ENCODE measurements at places on chromosomes 1 and 21.

- DNase-seq = no peak
These were observed 139.3 kb upstream of the EDN2 start for GRCh38 chr1:41623736-41624135.

GRCh38 chr1:114956570-114956969 lies 73.1 kb upstream of the TSHB start:
- DNase-seq = no peak

- DNase-seq = no peak
These were observed 550.9 kb upstream of the TMPRSS15 start for GRCh38 chr21:18954441-18954844.

DNA sequence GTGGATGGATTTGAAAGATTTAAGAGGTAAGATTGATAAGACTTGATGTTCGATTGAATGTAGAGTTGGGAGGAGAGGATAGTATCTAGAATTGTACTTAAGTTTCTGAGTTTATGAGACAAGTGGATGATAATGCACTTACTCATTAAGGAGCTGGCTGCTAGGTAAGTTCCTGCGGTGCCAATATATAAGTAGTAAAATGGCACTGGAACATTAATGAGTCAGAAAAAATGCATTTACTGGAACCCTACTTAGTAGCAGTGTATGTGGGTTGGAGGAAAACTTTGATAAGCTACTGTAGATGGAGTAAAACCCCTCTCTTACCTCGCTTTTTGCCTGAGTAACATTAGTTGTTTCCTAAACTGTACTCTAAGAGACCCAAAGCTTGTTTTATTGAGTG lies 68.2 kb downstream of the ZFYVE9 start:
- no peak for DNase-seq

GRCh38 chr1:156111355-156111962 lies 3.1 kb upstream of the LMNA start:
- no peak for DNase-seq

GRCh38 chr1:40774266-40774998 lies 9.2 kb upstream of the KCNQ4 start:
- peak; percentile 55 for DNase-seq

DNA sequence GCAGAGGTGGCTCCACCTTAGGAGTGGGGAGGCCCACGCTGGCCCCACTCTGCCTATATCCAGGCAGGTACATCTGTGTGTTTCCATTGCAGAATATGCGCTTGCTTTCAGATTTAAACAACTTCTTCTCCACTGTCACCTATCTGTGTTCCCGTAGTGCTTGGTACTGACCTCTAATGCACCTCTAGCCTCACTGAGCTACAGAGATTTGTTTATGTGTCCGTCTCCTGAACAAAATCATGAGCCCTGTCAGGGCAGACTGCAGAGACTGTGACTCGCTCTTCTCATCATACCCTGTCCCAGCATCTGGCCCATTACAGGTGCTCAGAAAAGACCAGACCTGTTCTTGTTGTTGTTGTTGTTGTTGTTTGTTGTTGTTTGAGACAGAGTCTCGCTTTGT lies 14.5 kb upstream of the LRRC38 start:
- no peak for DNase-seq

DNA sequence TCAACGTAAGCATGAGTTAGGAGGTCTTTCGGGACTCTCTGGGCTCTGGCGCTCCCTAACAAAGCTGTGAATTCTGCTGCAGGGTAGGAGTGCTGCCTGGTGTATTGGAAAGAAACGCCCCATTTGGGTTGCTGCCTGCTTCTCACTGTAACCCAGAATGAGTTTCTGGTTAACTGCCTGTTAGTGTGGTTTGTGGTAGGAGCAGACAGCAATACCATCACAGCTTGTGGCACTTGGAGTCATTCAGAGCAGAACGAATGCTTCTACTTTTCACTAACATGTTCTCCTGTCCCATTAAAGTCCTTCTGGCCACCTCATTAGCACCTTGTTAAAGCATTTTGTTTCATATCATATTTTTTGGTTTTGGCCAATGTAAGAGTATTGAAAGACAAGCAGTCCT lies 18.1 kb downstream of the MAP3K7CL start:
- no peak for DNase-seq

- no peak for DNase-seq
These were observed 1492.1 kb downstream of the MRPL39 start for GRCh38 chr21:24115141-24115540.

Measured in stimulated activated CD4-positive, alpha-beta T cell treated with anti-CD3 and anti-CD28 coated beads, Interleukin-15, amount 100 ng/mL, for 1 hour (primary cell).